ENCODE measurements at places on chromosomes 6 and 20.

DNA sequence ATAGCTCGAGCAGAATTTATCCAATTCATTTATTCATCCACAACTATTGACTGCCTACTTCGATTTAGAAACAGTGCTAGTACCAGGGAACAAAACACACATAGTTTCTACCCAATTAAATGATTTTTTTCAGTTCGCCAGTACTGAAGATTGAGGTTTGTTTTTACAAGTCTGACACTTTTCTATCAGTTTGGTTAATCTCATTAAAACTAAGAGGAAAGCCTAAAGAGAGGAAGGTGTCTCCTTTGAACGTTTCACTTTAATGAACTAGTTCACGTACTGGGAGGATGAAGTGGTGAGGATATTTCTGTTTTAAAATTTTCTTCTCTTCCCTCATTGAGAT is 570 bp upstream of the ANKS1A start:
- DNase-seq = no peak

DNA sequence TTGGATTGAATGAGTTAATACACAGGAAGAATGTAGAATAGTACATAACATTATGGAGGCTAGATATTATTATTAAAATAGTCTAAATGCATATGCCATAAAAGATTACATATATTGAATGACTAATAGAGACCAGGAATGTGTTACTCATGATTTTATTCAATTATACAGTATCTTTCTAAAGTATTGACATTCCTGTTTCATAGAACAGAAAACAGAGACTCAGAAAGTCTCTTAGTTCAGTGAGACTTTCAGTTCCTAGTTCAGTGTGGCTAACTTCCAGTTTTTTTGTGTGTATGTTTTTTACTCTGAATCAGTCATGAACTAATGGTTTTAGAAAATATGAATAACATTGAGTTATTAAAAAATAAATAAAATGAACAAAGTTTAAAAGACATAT is 34.6 kb upstream of the TMEM244 start:
- no peak for DNase-seq

- no peak for DNase-seq
Measured at GRCh38 chr6:14765106-14765505, 480.8 kb upstream of the JARID2 start.

DNA sequence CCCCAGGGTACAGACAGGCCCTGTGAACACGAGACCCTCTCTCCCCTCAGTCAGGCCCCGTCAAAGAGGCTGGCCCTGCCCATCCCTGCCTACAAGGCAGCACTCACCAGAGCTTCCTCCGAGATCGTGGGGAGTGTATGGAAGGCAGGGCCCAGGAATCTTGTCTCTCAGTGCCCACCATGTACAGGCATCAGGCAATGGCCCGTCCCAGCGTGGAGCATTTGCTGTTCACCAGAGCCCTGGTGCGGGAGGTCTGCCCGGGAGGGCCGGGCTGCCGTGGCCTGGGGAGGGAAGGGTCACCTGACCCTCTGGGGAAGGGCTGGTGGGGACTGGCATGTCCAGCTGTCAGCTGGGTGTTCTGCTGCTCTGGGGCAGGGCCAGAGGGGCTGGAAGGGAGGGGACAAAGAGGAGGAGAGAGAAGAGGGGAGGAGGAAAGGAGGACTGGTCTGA is at the start of gene IP6K3:
IP6K3 (minus strand) TSS at position 255 of the 450 bp plus-strand sequence. CDS start 11,429 bp downstream, outside the sequence.
- no peak for DNase-seq

- DNase-seq = no peak
Measured at GRCh38 chr6:160127270-160128124, 5.9 kb downstream of the SLC22A1 start.

GRCh38 chr6:116697480-116697879 is 16.5 kb downstream of the KPNA5 start:
- no peak for DNase-seq

DNA sequence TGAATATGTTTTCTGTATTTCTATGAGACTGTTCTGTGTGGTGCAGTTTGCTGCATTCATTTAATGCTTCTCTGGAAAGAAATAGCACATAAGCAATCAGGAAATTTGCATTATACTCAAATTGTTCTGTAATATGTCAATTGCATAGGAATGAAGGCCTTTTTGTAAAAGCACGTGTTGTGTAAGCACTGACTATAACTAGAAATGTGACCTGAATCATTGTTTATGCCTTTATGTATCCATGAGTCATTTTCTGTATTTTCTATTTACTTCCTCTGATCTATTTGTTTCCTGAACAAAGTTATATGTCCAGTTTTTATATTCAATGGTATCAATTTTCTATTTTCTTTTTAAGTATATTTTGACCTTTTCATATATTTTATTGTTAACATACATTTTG is 1455.3 kb downstream of the GRIK2 start:
- no peak for DNase-seq

- DNase-seq = no peak
Measured at GRCh38 chr6:35078896-35079295, 62.2 kb downstream of the TCP11 start.

DNA sequence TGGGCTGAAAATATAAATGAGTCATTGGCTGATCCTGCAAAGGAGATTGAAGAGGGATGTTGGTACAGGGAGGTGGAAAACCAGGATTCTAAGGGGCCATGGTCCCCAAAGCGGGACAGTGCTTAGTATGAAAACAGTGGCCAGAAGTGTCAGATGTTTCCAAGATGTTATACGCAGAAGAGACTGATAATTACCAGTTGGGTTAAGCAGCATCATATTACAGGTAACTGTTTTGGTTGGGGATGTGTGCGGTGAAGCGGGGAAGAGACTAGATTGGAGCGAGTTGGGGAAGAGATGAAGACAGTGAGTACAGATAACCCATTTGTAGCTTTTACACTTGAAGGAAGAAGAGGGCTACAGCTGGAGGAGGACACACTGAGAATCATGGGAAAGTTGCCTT is 80.8 kb downstream of the PLEKHG1 start:
- no peak for DNase-seq

- peak; percentile 46 for DNase-seq
Measured at GRCh38 chr6:36387440-36388303, at the start of gene ETV7. ETV7 (minus strand) TSS chr6:36387669; CDS start chr6:36387541, 128 bp downstream.

DNA sequence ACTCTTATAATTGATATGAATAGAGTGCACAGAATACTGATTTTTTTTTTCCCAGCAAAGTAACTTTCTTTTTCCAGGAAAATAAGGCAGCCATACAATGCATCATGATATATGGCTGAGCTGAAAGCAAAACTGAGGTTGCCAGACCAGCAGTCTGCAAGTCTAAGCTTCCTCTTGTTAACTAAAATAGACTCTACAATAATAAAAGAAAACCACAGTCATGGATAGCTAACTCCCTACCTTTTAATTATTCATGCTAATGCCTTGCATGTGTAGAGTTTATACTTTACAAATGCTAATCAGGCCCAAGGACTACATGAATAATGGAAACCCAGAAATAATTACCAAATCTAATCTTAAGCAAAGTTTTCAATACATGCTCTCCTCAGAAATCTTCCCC is 47.4 kb downstream of the MAP7 start:
- DNase-seq = no peak

- DNase-seq = no peak
Measured at GRCh38 chr6:9437836-9438235, 977.0 kb downstream of the TFAP2A start.

- no peak for DNase-seq
Measured at GRCh38 chr6:35797837-35798526, 859 bp upstream of the CLPS start.

DNA sequence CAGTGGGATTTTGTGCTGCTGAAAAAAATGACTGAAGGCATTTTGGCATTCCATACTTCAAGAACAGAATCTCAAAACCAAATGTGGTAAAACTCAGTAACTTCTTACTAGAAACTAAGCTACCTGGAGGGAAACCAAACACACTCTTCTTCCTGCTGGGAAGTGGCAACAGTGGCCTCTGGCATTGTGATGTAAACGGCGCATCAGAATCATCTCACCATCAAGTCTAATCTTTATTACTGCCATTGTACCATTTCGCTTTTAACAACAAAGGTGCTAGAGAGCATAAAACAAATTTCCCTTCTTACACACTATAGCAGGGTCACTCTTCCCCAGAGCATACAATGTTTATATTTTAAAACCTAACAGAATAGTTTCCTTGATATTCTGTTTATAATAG is 101.6 kb upstream of the CEP162 start:
- DNase-seq = no peak

DNA sequence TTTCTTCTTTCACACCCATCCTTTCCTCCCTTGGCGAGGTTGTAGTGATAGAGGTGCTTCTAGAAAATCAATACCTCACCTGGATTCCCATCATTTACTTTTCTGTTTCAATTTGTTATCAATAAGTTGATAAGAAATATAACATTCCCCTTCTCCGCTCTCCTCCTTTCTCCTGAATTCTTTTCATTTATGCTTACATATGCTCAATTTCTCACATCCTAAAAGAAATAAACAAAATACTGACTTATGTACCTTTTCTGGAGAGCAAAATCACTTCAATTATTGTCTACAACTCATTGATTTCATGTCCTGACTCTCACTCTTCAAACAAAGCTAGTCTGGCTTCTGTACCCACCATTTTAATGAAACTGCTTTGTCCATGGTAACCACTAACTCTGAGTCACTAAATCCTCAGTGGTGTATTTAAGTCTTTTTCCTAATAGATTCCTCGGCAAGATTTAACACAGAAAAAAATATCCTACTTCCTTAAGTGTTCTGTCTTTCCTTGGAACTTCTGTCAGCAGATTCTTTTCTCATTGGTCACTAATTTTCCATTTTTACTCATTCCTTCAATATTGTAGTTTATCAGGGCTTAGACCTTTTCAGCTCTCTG is 289.6 kb downstream of the RFPL4B start:
- DNase-seq = no peak

- no peak for DNase-seq
Measured at GRCh38 chr6:170036916-170037315, 254.0 kb downstream of the DLL1 start.

DNA sequence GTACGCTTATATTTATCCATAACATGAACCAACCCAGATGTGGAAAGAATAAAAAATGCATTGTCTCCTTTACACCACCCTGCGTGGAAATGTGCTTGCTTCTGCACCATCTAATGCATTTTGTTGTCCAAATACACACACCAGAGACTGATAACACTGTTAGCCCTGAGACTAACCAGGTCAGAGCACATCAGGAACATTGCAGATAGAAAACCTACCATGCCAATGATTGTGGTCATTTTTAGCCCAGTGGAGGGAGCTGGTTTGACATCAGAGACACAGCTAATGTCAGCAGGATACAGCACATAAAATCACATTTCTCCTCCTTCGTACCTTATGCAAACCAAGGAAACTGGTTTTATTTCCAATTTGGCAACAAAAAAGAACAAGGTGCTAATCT is 528.7 kb downstream of the DOK5 start:
- no peak for DNase-seq

DNA sequence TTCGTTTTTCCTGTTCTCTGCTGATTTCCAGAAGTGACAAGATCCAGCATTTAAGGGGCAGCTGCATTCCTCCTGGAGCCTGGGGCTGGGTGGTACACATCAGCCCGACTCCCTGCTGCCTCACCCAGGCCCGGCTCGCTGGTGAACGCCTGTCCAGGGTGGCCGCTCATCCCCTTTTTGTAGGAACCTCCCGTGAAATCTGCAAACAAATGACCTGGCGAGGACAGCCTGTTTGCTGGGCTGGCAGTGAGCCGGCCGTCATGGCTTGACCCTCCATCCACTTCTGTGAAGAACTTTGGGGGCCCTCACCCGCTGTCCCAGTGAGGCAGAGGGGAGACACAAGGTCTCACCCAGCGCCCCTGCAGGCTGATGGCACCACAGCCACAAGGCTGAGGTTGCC is 39.0 kb downstream of the PYGB start:
- DNase-seq = no peak

GRCh38 chr20:2752567-2753460 is 47.6 kb downstream of the CPXM1 start:
- peak; percentile 42 for DNase-seq

DNA sequence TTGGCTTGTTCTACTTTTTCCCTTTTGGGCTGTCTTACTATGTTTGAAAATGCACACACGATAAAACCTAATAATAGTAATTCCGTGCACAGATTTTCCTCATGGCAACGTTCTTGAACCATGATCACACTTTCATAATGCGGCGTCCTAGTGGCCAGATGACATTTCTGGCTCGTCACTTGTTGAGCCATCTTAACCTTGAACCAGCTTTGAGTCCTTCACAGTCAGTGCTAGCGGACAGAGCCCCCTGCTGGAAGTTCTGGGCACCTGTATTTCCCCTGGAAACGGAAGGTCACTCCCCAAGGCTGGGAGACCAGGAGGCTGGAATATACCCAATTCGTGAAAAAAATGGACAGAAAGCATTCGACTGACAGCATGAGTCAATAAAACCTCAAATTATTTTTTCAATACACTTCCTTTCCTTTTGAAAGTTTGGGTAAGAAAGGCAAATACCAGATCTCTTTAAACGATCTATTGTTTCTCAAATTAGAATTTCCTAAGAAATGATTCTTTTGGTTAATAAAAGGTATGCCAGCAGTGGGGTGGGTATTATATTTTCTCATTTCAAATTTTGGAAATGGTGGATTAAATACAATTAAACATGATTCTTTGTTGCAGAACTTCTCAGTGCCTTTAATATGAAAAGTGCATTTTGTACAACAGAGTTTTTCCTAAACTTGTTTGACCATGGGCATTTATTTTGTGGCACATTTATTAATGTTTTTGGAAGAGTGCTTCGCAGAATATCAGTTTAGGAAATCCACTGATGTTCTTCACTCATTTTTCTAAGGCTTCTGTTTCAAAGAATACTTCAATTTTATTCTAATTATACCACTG is 542.3 kb downstream of the QKI start:
- peak; percentile 55 for DNase-seq

- DNase-seq = no peak
Measured at GRCh38 chr6:134307870-134308269, 10.0 kb downstream of the SGK1 start.

DNA sequence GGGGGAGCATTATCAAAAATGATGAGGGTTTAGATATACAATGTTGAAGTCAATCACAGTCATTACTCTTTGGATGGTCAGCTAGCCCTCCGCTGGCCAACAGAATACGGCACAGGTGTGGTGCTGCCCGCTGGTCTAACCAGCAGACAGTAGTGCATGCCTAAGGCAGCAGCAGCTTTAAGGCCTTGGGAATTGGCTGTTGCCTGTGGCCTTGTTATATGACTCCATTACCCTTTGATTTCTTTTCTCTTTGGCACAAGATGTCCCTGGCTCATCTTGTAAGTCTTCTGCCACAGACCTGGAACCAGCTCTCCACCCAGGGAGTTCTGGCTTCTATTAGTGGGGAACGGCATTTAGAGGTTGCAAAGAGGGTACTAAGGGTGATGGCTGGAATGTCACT is 110.2 kb downstream of the WDR27 start:
- DNase-seq = no peak

DNA sequence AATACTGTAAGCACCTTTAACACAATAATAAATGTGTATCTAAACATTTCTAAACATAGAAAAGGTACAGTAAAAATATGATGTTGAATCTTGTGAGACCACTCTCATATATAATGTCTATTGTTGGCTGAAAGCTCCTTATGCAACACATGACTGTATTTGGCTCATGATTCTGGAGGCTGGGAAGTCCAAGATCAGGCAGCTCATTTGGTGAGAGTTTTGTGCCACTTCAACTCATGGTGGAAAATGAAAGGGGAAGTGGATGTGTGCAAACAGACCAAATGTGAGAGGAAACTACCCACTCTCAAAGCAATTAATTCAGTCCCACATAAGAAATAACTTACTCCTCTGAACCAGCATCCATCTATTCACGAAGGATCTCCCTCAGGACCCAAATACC is 257.7 kb upstream of the OPRM1 start:
- DNase-seq = no peak

GRCh38 chr20:51434026-51434425 is 108.5 kb downstream of the NFATC2 start:
- no peak for DNase-seq

- no peak for DNase-seq
Measured at GRCh38 chr20:63192721-63193120, 23.2 kb downstream of the YTHDF1 start.
